Esophagus squamous epithelium (tissue), 5 donors: ENCODE measurements at places on chromosomes 7 and 10.

DNA sequence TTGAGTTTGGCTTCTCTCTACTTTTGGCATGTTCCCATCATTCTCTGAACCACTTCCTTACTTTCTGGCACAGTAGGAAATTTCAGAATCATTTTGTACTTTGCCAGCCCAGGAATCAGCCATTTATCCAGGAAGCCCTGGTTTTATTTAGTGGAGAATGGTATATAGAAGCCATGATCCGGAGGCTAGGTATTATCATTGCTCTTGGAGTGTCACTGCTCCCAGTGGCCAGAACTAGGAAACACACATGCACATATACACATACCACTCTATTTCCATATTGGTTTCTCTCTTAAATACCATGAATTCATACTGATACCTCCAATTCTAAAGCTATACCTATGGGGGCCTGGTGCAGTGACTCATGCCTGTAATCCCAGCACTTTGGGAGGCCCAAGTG lies 36.3 kb downstream of the SUFU start:
- no peak for DNase-seq

GRCh38 chr10:44979281-44980191 lies 927 bp upstream of the DEPP1 start:
- DNase-seq, result no peak

DNA sequence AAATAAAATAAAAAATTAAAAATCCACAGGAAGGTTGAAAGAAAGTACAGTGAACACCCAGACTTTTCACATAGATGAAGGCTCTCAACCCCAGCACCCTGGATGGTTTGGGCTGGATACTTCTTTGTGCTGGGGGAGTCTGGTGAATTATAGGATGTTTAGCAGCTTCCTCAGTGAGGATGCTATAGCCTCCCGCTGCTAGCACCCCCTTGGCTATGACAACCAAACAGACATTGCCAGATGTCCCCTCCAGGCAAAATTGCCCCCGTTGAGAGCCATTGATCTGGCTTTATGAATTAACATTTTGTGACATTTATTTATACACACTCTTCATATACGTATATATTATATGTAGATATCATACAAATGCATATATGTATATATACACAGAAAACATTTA lies 21.6 kb downstream of the SMKR1 start:
- DNase-seq, result no peak

DNA sequence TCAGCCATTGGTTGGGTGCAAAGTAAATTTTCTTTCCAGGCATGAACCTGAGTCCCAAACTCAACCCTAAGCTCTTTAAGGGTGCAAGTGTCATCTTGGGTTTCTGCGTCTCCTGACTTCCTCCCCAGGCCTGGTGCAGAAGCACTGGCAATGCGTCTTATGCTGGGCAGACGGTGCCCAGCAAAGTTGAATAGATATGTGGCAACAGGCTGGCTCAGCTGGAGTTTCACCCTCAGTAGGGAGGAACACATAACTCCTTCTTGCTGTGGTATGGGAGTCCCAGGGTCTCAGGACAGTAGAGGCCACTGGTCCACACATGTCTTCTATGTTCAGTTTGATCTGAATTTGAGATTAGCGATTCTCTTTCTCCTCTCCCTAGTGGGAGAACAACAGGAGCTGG lies 181.3 kb downstream of the RPS24 start:
- no peak for DNase-seq

- no peak for DNase-seq
Observed at GRCh38 chr10:124870854-124871425, 69.3 kb downstream of the ABRAXAS2 start.

DNA sequence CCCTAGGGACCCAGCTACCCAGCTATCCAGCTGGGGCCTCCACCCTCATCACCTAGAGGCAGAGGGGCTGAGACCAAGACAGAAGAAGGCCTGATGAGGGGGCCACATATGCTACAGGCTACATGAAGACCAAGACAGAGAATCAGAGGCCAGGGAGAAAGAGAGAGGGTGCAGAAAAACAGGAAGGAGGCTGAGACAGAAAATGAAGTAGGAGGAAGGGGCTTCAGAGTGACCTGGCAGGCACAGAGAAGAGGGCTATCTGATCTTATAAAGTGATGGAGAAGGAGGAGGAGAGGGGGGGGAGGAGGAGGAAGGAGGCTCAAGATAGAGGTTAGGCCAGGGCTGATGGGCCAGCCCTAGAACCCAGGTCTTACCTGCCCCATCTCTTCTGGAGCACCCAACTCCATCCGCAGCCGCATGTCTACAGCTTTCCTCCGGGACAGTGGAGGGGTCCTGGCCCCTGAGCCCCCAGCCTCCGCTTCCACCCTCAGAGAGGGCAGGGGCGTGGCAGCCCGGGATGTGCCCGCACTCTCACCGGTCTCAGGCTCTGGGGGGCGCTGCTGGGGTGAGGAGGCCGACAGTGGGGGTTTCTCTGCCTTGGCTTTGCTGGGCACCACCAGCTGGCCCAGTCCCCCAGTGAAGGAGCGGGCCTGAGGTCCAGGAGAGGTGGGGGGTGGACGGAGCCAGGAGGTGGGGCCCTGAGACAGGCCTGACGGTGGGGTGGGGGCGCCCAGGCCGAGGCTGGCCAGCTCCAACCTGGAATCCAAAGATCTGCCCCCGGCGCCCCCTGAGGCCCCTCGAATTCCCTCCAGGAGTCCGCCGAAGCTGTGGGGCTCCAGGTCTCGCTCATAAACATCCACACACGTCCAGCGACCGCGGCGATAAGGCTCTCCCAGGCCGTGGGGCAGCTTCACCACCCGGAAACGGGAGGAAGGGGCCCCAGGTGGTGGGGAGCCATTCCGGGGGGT lies 1.8 kb downstream of the TSC22D4 start:
- no peak for DNase-seq

DNA sequence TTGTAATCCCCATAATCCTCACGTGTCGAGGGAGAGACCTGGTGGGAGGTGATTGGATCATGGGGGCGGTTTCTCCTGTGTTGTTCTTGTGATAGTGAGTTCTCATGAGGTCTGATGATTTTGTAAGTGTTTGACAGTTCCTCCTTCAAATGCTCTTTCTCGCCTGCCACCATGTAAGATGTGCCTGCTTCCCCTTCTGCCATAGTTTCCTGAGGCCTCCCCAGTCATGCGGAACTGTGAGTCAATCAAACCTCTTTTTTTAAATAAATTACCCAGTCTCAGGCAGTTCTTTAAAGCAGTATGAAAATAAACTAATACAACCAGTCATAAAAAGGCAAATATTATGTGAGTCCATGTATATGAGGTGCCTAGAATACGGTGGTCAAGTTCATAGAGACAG lies 87.5 kb downstream of the FRMD4A start:
- DNase-seq, result no peak

DNA sequence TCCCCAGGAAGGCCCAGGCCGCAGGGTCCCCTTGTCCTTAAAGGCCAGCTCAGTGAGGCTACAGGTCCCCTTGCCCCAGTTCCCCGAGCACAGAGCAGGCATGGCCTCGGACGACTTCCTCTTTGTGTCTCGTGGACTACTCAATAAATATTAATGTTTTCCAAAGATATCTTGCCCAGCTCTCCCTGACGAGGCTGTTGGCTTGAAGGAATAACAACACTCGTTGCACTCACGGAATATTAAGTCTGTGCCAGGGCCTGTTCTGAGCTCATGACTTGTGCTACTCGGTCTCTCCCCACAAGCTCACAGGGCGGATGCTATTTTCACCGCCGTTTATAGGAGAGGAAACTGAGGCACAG lies 68.2 kb downstream of the CUX1 start:
- DNase-seq, result no peak

DNA sequence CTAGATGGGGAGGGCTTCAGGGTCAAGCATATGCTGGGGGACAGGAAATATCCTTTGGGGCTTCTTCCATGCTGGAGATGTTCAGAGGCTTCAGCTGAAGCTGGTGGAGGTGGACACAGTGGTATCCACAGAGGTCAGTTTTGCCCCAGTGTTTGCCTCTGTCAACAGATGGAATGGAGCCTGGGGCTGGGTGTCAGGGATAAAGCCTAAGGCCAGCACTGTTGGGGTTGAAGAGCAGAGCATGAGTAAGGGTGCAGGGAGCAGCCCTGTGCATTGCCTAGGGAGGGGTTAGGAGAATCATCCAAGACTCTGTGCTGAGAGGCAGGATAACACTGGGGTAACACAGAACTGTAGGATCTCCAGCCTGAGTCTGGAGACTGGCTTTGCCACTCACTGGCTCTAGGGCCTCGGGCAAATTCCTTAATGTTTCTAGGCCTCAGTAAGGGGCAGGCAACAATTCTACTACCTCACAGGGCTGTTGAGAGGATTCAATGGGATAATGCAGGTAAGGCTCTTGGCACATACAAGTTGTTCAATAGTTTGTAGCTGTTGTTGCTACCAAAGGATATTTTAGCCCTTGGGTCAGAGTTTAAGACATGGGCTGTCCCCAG lies 21.8 kb upstream of the MYL7 start:
- no peak for DNase-seq

DNA sequence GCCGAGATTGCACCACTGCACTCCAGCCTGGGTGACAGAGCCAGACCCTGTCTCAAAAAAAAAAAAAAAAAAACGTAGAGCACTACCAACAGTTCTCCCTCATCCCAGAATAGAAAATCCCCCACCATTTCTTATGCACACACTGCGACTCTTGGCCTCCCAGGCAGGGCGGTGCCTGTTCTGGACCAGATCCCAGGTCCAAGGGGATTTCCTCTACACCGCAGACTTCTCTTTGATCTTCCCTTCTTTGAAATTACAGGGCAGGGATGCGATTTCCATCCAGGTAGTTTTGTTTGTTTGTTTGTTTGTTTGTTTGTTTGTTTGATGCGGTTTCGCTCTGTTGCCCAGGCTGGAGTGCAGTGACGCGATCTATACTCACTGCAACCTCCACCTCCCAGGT lies 91.8 kb downstream of the SEPTIN14 start:
- DNase-seq, result no peak

- DNase-seq, result no peak
Observed at GRCh38 chr7:17339139-17339538, 40.7 kb downstream of the AHR start.

DNA sequence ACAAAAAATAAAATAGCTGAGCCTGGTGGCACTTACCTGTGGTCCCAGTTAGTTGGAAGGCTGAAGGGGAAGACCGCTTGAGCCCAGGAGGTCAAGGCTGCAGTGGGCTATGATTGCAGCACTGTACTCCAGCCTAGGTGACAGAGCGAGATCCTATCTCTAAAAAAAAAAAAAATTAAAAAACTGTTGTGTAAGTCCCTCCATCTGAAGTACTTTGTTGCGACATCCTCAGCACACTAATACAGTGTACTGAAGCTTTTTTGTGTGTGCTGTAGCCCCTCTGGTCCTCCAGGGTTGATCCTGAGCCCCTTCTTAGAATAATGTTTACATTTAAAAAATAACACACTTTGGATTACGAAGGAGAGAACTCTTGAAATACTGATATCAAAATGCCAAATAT lies 71.3 kb downstream of the PFKFB3 start:
- DNase-seq, result no peak

DNA sequence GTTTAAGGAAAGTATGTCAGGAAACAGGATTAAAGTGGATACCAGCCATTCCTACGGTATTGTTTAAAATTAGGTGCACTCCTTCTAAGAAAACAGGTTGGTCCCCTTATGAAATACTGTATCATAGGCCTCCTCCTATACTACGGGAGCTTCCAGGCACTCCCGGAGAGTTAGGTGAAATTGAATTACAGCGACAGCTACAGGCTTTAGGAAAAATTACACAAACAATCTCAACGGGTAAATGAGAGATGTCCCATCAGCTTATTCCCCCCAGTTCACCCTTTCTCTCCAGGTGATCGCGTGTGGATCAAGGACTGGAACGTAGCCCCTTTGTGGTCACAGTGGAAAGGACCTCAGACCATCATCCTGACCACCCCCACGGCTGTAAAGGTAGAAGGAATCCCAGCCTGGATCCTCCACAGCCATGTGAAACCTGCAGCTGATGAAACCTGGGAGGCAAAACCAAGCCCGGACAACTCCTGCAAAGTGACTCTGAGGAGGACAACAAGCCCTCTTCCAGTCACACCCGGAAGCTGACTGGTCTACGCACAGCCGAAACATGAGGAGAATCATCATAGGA lies 25.1 kb upstream of the GHITM start:
- no peak for DNase-seq

DNA sequence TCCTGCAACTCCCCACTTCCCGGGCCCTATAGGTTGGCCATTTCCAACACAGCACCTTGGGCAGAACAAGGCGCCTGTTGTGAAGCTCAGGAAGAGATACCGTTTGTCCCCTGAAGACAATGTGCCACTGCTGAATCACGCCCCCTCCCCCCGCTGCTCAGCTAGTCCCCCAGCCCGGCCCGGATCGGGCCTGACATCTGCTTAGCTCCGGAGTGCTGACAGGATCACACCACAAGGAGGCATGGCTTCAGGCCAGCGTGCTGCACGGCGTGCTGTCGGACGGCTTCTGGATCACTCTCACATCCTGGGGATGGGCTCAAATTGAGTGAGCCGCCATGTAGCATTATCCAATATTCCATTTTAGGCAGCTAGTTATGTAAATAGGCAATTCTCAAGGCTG lies 62.1 kb upstream of the EFCAB10 start:
- DNase-seq, result no peak

DNA sequence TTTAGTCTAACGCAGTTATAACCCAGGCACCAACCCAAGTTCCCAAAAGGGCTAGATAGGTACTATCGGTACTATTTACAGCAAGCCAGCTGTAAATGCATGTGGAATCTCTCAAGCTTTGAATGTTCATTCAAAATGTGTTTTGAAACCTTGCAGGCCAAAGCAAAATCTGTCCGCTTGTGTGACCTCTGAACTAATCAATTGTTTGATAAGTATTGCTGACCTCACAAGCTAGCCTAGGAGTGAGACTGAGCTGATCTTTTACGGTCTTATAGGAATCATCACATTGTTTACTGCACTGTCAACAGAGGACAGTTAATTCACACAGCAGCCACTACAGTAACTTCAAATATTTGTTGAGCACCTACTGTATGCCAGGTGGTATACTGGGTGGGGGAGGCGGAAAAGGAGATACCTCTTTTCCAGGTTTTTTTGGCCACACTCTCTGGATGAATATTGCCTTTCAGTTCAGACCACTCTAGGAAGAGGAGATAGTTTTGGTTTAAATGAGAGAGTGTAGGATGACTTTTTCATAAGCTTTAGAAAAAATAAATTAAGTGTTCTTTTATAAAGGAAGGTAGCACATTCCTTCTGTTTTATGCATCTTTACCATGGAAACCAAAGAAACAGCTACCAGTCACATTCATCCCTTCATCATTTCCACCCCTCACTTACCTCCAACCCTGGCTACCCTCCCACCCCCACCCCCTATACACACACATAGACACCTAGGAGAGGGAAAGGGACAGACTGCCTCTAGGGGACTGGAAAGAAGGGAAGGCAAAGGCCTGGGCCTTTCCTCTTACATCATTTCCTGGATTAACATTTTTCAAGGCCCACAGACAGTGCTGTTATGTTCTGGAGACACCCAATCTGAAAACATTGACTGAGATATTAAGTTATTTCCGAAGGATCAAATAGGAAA lies 2.4 kb downstream of the PAPSS2 start:
- DNase-seq, result no peak

DNA sequence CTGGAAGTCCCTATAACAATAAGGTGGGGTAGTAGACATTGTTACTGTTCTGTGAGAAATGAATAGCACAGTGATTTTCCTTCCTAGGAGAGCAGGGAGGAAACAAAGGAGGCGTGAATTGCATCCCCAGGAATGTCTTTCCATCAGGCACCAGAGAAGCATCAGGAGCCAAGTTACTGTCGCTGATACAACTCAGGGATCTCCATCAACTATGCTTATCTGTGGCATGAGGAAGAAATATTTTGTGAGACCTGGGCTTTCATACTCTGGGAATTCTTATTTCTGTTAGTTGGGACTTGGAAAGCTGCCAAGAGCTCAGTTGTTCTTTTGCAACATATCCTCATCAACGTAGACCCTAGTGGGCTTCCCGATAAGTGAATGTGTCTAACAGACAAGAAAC lies 622.3 kb downstream of the SUGCT start:
- DNase-seq, result no peak

GRCh38 chr7:13692548-13692947 lies 296.9 kb downstream of the ETV1 start:
- DNase-seq, result no peak
